Left cardiac atrium (tissue), 4 donors: ENCODE measurements at places on chromosomes 11 and 22.

GRCh38 chr22:41913040-41913719 lies 1.7 kb downstream of the SHISA8 start:
- DNase-seq, result no peak

GRCh38 chr11:69374110-69374945 lies 80.4 kb downstream of the MYEOV start:
- no peak for DNase-seq

DNA sequence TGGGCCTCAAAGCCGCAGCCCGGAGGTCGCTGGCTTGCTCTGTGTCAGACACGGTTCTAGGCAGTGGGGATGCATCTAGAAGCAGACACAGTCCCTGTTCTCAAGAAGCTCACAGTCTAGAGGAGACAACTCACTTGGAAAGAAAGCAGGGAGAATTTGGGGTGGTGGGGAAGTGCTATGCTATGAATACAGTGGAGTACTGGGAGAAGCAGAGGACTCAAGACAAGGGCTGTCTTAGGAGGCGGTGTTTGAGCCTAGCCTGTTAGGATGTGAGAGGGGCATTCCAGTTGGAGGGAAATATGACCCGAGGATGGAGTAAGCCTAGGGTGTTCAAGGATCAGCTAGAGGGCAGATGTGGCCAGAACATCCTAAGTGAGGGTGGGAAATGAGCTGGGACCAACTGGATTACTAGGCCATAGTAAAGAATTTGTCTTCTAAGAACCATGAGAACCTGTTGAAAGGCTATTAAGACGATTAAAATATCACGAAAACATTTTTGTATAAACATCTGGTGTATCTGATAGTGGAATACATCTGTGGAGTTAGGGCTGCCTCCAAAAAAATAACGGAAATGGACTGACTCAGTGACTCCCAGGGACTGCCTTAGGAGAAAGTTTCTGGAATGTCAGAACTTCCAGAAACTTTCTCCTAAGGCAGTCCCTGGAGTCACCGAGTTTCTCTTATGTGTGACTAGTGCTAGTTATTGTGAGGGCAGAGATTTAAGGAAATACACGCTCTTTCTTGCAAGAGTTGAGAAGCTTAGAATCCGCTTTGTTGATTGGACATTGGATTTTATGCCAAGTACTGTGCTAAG lies 1.1 kb upstream of the PITPNB start:
- DNase-seq, result peak; percentile 28

- DNase-seq, result no peak
Observed at GRCh38 chr11:63680834-63681320, 423 bp upstream of the RTN3 start.

GRCh38 chr22:43828725-43828997 lies 16.6 kb upstream of the EFCAB6 start:
- DNase-seq, result no peak

GRCh38 chr11:13114566-13115379 lies 105.7 kb downstream of the RASSF10 start:
- DNase-seq, result no peak

DNA sequence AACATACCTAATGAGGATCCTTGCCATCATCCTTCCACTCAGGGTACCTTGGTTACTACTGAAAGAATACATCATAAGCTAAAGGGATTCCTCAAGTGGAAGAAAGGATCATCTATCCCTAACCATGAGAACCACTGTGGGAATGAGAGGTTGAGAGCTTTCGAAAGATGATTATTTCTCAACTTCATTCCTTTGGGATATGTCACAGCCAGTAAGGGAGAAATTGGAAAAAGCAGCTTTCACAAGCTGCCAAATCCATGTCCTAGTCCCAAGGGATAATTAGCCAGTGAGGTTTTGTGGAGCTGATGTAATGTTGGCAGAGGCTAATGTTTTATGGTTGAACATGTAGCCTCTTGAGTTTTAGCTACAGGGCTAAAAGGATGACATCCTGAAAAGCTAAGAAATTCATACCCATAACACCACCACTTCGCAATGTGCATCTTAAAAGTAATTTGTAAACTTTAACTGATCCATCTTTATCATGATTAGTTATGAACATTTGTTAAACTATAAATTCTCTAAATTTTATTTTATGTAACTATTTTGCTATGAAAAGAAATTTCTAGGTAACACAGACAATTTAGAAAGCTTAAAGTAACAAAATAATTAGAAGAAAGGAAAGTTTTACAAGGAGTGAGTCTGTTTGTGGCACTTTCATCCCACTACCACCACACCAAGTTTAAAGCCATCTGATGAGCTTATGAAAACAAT lies 123.9 kb downstream of the MRTFA start:
- DNase-seq, result no peak

DNA sequence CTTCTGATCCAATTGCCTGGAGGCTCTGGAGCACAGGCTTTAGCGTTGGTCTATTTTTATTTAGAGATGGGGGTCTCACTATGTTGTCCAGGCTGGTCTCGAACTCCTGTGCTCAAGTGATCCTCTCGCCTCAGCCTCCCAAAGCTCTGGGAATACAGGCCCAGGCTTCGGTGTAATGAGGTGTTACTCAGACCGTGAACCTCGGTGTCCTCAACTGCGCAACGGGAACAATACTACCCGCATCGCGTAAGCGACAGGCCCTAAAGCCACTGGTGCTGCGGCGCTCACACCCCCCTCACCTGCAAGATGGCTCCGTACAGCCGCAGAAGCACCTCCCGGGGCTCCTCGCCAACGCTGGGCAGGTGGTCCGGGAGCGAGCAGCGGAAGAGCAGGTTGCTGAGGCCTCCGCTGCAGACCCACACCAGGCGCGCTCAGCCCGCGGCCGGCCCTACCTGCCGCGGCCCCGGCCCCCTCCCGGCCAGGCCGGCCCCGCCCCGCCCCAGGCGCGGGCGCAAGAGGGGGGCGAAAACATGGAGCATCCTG lies 628 bp downstream of the CHKB start:
- DNase-seq, result no peak

GRCh38 chr11:61602775-61603569 lies 22.1 kb upstream of the SYT7 start:
- DNase-seq, result peak; percentile 84

DNA sequence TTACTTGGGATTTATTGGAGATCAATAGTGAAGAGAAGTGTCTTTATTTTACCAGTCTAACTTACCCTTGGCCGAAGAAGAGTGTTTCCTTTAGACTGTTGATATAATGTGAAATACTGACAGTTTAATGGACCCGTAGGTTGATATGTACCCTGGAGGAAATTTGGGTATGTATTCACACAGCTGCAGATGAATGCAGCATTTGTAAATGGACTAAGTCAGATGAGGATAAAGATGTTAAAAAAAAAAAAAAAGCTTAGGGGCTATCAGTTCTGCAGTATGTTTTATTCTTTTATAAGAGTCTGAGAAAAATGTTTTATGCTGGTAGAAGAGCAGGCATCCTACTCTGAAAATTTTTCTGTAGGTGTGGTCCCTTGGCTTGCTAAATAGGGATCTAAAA lies 2.7 kb downstream of the REXO2 start:
- DNase-seq, result no peak

DNA sequence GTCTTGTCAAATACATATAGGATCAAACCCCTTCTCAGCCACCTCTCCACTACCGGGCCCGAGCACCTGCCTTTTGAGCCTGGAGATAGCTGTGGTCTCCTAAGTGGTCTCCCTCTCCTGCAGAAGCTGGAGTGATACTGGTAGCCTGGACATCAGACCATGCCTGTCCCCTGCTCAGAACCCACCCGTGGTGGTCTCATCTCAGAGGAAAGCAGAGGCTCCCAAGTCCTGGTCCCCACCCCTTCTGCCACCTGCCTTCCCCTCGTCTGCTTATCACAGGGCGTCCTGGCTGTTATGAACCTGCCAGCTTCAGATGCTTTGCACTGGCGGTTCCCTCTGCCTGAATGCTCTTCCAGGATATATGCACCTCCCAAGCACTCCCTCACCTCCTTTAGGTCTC lies 50.5 kb upstream of the EIF3D start:
- DNase-seq, result no peak

- no peak for DNase-seq
Observed at GRCh38 chr22:21760640-21761039, 25.0 kb upstream of the YPEL1 start.

- no peak for DNase-seq
Observed at GRCh38 chr11:126337474-126338241, 17.8 kb upstream of the ST3GAL4 start.

DNA sequence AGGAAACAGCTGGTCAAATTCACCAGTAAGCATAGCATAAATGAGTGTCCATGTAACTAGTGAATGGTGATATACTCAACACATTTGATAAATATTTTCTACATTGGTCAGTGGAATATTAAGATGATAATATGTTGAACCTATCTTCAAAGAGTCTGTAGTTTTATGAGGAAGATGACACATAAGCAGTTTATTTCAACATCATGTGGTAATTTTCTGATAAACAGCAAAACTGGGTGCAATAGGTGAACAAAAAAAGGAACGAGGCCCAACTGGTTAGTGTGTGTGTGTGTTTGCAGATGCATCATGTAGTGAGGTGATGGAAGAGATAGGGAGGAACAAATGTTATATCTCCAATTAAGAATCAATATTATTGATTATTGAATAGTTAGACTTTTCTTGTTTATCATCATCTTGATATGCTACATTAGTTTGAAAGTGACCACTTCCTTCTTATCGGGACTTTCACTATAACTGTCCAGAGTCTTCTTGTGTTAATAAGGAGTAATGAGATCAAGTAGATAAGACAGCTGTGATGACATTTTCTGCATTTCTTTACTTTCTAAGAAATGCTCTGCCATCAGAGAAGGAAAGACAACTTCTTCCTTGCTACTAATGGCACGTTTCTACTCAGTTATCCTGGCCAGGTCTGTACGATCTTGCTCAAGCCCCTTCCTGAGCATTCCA lies 270.7 kb downstream of the ETS1 start:
- DNase-seq, result no peak

GRCh38 chr11:117387992-117388755 lies 60.5 kb downstream of the CEP164 start:
- no peak for DNase-seq

GRCh38 chr11:121767433-121767832 lies 314.7 kb upstream of the SORL1-AS1 start:
- DNase-seq, result no peak

- no peak for DNase-seq
Observed at GRCh38 chr11:80103142-80103859, 662.5 kb upstream of the TENM4 start.

GRCh38 chr22:20425566-20426258 lies 11.9 kb downstream of the SCARF2 start:
- no peak for DNase-seq

DNA sequence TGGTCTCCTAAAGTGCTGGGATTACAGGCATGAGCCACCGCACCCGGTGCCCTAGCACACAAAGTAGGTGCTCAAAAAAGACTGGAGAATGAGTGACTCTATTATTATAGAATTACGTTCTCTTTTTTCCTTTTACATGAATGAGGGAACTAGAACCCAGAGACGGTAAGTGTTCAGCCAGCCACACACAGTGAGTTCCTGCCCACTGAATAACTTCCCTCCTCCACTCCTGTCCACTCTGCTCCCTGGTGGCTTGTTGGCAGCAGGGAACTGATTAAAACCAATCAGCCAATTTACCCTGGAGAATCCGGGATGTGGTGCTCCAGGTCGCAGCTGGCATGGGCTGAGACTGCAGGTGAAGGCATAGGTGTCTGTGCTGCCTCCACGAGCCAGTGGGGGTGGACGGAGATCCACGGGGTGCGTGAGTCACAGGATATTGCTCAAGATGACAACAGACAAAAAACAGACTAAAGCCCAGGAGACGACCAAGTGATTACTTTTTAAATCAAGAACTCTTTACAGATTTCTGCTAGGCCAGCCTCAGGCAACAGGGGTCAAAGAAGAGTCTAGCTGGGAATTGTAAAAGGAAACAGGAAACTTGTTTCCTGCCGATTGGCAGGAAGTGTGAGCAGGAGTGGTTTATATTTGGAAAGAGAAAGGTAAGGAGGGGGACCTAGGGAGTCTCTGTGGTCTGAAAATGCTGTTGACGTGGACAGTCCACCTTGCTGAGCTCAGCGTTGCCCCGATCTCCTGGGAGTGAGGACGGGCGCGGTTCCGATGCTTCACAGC lies 95.2 kb upstream of the TP53I11 start:
- DNase-seq, result peak; percentile 64

DNA sequence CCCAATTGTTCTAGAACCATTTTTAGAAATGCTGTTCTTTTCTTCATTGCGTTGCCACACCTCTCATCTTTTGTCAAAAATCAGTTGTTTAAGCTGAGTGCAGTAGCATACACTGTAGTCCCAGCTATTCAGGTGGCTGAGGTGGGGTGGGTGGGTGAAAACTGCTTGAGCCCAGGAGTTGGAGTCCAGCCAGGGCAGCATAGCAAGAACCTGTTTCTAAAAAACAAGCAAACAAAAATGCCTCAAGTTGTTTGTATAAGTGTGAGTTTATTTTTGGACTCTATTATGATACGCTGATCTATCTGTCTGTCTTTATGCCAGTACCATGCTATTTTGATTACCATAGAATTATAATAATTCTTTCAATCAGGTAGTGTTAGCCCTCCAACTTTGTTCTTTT lies 62.5 kb upstream of the RRM1 start:
- no peak for DNase-seq

GRCh38 chr22:46050451-46050845 lies 73.5 kb upstream of the WNT7B start:
- no peak for DNase-seq

GRCh38 chr11:11391796-11392463 lies 38.9 kb upstream of the CSNK2A3 start:
- no peak for DNase-seq

GRCh38 chr11:19834771-19835170 lies 122.1 kb downstream of the NAV2 start:
- no peak for DNase-seq

GRCh38 chr11:126182787-126183445 lies 28.5 kb downstream of the RPUSD4 start:
- no peak for DNase-seq

DNA sequence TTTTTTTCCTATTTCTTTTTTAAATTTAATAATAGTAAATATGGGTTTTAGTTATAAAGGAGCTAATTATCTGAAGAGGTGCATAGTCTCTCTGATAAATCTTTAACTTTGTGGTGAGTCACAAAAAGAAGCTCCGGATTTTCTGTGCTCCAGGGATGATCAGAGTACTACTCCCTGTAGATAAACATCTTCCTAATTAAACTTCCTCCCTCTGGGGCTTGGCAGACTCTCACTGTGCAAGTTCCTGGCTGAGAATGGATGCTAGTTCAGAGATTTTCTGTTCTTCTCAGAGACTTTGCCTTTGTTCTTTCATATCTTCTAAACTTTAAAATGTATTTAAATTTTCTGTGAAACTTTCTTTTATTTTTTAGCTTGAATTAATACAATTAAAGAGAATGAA lies at the start of gene OR10G7:
Gene OR10G7, minus strand, starts transcription at position 72 of the 400 bp plus-strand sequence. CDS start 2,324 bp downstream, outside the sequence.
- DNase-seq, result no peak

DNA sequence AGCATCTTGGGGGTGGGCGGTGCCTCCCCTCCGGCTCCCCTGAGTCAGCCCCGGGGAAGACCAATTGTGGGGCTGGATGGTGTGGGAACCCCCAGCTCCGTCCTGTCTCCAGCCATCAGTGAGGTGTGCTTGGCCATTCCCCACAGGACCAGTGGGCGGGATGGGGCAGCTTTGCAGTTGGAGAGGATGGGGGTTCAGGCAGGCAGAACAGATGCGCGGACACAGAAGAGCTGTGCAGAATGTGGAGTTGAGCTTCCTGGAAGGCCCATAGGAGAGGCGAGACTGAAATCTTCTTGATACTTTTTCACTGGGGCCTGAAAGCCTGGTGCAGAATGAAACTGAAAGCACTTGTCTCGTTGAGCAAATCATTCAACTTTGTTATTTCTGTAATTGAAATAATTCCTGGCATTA lies 23.8 kb downstream of the PARVB start:
- no peak for DNase-seq
